Head of caudate nucleus (tissue), 42 donors: ENCODE measurements at places on chromosomes 11 and 22.
A peak's percentile ranks its signal among the peaks of the same experiment; 100 is the strongest.

DNA sequence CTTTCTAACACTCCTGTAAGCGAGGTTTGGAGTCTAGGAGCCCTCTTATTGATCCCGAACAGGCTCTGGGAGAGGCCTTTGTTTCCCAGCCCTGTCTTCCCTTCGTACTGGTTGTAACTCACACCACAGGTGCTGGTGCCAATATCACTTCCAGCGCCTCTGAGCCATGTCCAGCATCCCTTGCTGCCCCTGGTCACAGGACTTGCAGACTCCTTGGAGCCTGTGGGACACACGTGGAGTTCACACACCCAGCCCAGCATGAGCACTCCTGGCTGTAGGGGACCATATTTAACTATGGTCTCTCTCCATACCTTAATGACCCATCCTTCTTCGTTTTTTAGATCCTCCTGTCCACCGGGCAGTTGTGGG is 2.2 kb downstream of the ZBTB16 start:
- DNase-seq, result no peak

GRCh38 chr11:74380746-74381439 is 17.3 kb downstream of the PGM2L1 start:
- DNase-seq, result no peak

DNA sequence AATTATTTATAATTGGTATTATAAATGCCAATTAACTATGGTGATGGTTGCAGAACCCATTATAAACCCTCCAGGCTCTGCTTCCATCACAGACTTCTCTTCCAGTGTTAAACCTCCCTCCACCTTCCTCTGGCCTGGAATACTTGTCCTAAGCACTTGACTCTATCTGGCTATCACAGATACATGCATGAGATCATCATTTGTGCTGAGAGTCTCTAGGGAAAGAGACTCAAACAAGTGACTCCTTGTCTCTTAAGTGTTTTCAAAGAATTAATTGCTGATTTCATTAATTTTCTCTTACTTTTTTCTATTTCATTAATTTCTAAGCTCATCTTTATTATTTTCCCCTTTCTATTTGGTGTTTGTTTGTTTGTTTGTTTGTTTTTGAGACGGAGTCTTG is 29.1 kb downstream of the RTL6 start:
- no peak for DNase-seq

DNA sequence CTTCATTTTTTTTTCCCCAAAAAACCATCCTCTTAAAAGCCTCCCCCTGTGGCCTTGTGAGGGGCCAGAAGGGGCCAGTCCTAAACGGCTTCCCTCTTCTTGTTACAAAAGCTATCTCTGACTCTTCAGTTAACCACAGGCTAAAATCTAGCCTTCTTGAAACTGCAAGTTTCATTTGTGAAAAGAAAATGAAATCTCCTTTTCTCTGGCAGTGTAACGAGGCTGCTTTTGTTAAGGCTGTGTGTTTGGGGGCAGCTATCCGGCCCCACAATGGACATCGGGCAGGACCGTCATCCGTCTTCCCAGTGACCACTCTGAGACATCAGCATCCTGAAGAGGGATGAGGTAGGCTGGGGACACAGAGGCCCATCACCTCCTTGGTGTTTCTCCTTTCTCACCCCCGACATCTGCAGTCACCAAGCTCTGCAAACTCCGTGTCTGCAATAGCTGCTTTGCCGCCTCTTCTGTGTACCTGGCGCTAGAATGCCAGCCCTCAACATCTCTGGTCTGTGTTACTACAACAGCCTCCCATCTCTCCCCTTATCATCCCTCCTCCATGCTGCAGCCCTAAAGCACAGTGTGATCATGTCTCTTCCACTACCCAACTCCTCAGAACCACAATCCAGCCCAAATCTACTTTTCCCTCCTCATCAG is 94.0 kb downstream of the RCN1 start:
- no peak for DNase-seq

GRCh38 chr22:30575859-30576258 is 1.4 kb upstream of the GAL3ST1 start:
- DNase-seq, result no peak

DNA sequence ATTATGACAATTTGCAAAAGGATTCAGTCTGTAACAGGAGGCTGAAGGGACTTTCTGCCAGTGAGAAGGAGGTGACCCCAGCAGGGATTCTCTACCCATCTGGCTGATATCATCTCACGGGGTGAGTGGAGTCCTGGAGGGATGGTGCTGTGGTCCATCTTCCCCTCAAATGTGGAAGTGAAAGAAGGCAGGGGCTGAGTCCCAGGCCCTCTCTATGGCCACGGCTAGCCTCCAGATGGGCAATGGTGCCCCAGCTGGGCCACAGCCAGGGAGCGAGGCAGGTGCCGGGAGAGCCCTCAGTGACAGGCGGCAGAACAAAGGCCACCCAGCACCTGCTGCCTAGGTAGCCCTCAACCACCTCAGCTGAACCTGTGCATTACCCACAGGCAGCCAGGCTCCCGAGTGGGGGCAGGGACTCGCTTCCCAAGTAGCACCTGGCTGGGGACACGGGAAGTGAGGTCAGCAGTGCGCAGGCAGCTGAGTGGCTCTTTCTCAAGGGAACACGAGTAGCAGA is 6.7 kb downstream of the NECTIN1 start:
- DNase-seq, result no peak

DNA sequence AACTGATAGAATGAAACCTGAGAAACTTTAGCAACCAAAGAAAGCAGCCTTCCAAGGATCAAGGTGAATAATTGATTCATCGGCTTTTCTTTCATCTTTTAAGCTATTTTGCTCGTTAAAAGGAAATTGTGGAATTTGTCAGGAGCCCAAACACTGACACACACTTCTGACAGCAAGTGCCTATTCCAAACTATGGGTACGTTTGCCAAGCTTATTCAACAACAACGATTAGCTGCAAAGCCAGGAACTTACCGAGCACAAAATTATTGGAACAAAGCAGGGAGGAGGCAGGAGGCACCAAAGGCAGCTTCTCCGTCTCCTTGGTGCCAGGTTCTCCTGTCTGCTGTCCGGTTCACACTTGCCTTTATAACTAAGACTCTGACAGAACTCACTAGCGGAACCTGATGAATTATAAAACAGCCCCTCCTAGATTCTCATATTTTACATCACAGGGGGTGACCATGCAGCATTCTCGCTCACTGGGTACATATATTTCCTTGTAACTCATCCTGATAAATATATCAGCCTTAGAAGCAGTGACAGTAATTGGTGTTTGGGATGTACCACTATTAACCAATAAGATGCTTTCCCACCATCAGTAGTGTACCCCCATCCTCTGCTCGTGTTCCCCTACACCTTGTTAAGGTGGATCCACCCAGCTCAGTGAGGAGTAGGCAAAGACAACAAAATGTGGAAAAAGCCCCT is 395.9 kb upstream of the CCDC90B start:
- DNase-seq, result no peak

DNA sequence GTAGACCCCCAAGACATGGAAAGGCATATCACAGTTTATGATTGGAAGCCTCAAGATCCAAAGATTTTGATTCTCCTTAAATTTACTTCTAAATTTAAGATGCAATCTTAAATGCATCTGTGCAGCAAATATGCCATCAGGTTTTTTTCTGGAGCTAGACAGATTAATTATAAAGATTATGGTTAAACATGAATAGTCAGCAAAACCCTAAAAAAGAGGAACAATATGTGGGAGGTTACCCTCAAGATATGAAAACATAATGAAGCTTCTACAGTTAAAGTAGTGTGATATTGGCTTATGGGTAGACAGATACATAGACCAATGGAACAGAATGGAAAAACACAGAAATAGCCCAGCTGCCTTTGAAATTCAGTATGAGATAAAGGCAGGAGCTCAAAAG is 31.7 kb downstream of the OR8B12 start:
- no peak for DNase-seq

DNA sequence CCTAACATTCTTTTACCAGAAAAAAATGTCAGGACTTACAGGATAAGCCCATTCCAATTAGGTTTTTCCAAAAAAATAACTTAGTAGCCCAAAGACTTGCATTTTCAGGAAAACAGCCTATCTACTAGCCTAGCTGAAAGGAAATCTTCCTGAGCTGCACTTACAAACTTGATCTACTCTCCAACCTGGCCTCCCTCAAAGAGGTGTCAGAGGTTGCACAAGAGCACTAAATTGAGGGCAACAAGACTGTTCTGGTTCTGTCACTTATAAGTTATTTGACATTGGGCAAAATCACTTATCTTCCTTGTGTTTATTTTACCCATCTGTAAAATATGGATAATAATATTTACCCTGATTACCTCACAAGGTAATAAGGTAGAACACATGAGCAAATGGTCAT is 7.9 kb upstream of the SOX6 start:
- no peak for DNase-seq

DNA sequence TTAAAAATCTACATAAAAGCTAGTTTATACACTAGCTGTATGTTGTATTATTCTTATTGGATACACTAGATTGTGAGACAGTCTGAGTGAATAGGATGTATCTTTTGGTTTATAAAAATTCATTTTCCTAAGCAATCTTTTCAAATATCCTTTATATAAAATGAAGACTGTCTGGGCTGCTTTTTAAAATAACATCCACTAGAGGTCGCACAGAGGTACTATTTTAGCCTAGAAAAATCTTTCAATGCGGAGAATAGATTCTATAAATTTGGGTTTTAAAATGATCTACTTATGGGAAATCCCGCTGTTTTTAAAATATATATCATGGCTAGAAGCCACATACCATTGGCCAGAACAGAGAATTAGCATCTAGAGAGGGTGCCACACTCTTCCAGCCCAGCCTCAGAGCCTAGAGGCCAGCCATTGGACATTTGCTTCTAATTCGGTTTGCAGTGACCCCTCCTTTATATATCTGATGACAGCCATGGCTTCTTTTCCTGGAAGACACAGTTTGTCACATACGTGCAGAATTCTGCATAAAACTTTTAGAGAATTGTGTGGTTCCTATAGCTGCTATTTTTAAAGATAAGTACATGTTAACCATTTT is 7.3 kb downstream of the C11orf97 start:
- no peak for DNase-seq

DNA sequence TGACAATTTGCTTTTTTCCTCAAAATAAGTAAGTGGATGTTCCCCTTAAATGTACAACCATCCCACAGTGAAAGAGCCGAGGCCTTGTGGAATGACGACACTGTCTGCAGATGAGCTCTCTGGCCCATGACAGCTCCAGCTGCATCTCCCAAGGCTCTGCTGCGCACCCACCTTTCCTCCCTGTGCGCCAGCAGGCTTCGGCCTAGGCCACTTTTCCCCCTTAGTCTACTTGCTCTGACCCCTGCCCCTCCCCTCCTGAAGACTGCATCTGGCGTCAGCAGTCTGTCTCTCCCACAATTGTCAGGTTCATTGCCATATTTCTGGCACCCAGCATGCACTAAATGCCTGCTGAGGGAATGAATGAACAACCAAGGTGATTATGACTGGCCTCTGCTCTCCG is 2.0 kb downstream of the TOP3B start:
- DNase-seq, result no peak

GRCh38 chr11:101345891-101346290 is 216.3 kb upstream of the PGR start:
- DNase-seq, result no peak

- no peak for DNase-seq
These were observed 342.1 kb upstream of the NARS2 start for GRCh38 chr11:78916759-78917158.

GRCh38 chr22:30459181-30460052 is 12.4 kb downstream of the SEC14L3 start:
- DNase-seq, result no peak

DNA sequence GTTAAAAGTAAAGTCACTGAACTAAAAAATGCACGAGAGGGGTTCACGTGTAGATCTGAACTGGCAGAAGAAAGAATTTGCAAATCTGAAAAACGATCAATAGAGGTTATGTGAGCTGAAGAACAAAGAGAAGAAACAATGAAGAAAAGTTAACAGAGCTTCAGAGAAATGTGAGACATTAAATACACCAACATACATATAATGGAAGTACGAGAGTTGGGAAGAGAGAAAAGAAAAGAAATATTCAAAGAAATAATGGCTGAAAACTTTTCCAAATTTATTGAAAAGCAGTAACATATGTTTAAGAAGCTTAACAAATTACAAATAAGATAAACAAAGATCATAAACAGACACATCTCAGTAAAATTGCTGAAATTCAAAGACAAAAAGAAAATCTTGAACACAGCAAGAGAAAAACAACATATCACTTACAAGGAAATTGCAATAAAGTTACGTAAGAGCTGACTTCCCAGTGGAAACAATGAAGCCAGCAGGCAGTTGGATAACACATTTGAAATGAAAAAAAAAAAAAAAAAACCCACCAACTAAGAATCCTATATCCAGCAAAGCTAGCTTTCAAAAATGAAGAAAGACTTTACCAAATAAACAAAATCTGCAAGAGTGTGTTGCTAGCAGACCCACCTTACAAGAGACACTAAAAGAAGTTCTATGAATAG is 56.8 kb downstream of the EMSY start:
- no peak for DNase-seq

GRCh38 chr22:43338766-43339345 is 4.3 kb downstream of the SCUBE1 start:
- no peak for DNase-seq

DNA sequence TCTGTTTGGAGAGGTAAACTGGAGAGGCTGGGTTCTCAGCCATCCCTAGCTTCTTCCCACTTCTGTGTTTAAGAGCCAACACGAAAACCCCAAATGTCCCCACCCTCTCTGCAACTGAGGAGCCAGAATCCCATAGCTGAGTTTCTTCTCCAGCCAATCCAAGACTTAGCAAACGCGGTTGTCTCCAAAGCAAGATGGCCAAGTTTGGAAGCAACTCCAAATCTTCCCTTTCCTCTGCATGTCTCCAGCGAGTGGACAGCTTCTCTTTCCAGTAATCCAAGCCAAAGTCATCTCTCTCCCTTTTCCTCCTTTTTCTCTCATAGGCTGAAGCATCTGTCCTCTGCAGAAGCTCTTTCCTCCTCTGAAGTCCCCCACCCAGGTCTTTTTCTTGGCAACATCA is 539.2 kb downstream of the MIAT start:
- no peak for DNase-seq

DNA sequence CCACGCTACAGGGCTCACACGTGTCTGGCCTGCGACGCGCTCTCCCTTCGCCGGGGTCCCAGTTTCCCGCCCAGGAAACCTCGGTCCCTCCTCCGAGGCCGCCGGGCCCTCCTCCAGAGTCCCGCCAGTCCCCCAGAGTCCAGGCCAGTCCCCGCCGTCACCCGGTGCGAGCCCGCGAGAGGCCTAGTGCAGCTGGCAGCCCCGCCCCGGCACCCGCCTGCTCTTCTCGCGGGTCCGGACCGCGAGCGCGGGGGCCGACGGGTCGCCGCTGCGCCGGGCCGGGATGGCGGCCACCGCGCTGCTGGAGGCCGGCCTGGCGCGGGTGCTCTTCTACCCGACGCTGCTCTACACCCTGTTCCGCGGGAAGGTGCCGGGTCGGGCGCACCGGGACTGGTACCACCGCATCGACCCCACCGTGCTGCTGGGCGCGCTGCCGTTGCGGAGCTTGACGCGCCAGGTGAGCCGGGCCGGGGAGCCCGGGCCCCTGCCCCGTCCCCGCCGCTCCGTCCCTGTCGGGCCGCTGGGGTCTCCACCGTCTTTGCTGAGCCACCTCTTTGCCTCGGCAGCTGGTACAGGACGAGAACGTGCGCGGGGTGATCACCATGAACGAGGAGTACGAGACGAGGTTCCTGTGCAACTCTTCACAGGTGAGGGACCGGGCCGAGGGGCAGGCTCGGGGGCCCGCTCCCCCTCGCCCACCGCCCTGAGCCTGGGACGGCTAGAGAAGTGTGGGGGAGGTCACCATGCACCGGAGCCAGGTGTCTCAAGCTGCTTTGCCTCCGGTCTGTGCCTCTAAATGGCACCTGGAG is at the start of gene PTPMT1:
Gene PTPMT1 (plus strand): TSS at position 260 of the 809 bp plus-strand sequence. CDS start 24 bp downstream, at position 284.
- peak; percentile 69 for DNase-seq
